ENCODE measurements at places on chromosomes 1 and 21.
A peak's percentile ranks its signal among the peaks of the same experiment; 100 is the strongest.

GRCh38 chr1:53737648-53738204 lies 1.2 kb downstream of the GLIS1 start:
- peaks cover 36% of the 10 kb centered on the region for H3K4me1 ChIP-seq
- no peak for DNase-seq
- no peak overlapping the region for H3K27ac ChIP-seq
- H3K4me3 ChIP-seq, result peak overlapping the region; percentile 78
- peaks cover under 1% of the 10 kb centered on the region for H3K36me3 ChIP-seq

- no peak overlapping the region for H3K27ac ChIP-seq
- H3K36me3 ChIP-seq, result no peaks in the 10 kb centered on the region
- no peak overlapping the region for H3K4me3 ChIP-seq
- no peaks in the 10 kb centered on the region for H3K4me1 ChIP-seq
- DNase-seq, result no peak
These were observed 16.7 kb downstream of the NMNAT1 start for GRCh38 chr1:9960011-9960410.

DNA sequence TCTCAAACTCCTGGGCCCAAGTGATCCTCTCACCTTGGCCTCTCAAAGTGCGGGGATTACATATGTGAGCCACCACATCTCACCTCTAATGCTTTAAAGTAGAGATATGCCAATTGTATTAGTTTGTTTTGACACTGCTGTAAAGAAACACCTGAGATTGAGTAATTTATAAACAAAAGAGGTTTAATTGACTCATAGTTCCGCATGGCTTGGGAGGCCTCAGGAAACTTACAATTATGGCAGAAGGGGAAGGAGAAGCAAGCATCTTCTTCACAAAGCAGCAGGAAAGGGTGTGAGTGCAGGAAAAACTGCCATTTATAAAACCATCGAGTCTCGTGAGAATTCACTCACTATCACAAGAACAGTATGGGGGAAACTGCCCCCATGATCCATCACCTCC lies 3.5 kb upstream of the MYCL start:
- H3K4me1 ChIP-seq, result no peaks in the 10 kb centered on the region
- DNase-seq, result no peak
- peaks cover 26% of the 10 kb centered on the region for H3K27me3 ChIP-seq
- no peaks in the 10 kb centered on the region for H3K36me3 ChIP-seq
- no peak overlapping the region for H3K4me3 ChIP-seq

- peaks cover 5% of the 10 kb centered on the region for H3K4me1 ChIP-seq
- DNase-seq, result no peak
- H3K36me3 ChIP-seq, result no peaks in the 10 kb centered on the region
- no peak overlapping the region for H3K4me3 ChIP-seq
These were observed 4.3 kb downstream of the TP73 start for GRCh38 chr1:3656450-3657095.

DNA sequence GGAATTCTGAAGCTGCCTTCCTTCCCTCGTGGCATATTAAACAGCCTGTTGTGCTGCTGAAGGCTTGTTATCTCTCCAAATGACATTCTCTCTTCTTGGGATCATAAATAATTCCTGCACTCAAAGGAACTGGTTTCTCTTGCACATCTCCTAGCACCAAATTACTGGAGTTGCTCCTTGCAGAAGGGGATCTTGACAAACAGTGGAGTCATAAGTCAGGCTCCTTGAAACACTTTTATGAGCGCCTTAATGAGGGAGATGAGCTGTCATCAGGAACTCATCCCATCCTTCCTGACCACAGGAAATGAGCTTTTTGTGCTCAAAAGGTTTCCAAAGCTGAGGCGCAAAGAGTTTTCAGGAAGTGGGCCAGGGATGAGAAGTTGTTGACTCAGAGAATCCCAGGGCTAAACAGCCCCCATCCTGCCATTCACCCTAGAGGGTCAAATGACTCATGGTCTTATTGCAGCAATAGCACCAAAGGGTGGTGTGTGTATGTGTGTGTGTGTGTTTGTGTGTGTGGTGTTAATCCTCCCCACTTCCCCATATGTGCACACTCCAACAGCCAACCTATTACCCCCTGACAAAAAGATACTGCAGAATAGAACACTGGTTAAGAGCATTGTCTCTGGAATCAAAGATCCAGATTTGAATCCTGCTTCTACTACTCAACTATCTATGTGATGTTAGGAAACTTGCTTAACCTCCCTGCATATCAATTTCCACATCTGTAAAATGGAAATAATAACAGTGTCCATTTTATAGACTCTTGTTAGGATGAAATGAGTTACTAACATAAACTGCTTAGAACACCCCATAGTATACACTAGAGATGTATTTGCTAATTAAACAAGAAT lies 2.8 kb upstream of the PHC2 start:
- H3K27ac ChIP-seq, result peak overlapping the region; percentile 21
- no peaks in the 10 kb centered on the region for H3K27me3 ChIP-seq
- no peak for DNase-seq
- H3K4me3 ChIP-seq, result no peak overlapping the region

DNA sequence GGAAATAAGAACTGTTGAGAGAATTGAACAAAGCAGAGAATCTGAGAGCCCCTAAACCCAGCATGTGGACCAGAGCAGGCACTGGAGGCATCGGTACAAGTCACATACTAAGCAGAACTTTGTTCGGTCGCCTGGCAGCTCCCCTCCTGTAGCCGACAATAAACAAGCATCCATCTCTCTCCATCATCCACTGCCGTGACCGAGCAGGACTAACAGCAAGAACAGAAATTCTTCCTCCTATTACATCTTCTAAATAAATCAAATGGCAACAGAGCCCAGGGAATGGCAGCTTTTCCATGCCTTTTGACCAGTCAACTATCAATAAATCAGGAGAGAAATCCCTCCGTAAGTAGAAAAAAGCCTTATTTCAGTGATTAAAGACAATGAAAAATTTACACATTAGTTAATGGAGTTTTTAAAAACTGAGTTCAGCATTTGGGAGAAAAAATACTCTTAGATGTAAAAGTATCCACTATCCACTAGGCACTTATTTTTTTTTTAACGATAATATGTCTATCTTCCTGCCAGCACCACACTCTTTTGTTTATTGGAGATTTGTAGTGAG lies 36.5 kb downstream of the PTPN14 start:
- H3K27ac ChIP-seq, result peak overlapping the region; percentile 23
- no peak for DNase-seq
- no peaks in the 10 kb centered on the region for H3K27me3 ChIP-seq
- H3K4me1 ChIP-seq, result peaks cover 34% of the 10 kb centered on the region
- H3K4me3 ChIP-seq, result peak overlapping the region; percentile 56
- H3K36me3 ChIP-seq, result peaks cover 9% of the 10 kb centered on the region

DNA sequence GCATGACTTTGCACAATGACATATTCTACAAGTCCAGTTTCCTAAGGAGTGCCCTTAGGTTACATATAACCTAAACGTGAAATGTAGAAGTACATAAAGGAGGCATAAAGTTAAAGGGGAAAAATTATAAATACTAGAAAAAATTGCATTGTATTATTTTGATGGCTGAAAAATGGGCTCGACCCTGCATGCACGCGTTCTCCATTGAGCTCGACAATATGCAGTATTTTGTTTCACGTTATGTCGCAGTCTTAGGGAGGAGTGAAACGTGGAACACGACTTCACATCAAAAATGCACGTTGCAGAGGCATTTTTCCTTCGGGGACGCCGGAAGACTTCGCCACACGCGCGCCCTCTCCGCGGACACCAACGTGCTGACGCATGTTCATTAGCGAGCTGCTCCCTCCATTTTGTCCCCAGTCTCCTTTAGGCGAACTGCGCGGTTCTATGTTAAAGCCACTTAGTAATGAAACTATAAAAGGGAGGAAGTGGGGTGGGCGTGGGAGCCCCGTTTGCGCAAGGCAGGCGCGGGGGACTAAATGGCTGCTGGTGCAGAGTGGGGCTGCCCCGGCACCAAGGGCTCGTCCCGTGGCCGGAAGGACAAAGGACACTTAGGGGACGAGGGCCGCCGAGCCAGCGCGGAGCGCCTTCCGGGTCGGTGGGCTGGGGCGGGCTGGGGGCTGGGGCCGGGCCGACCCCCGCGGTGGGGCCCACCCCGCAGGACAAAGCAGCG lies 749 bp upstream of the COX20 start:
- H3K4me1 ChIP-seq, result peaks cover 26% of the 10 kb centered on the region
- no peaks in the 10 kb centered on the region for H3K27me3 ChIP-seq
- H3K36me3 ChIP-seq, result peaks cover 15% of the 10 kb centered on the region

DNA sequence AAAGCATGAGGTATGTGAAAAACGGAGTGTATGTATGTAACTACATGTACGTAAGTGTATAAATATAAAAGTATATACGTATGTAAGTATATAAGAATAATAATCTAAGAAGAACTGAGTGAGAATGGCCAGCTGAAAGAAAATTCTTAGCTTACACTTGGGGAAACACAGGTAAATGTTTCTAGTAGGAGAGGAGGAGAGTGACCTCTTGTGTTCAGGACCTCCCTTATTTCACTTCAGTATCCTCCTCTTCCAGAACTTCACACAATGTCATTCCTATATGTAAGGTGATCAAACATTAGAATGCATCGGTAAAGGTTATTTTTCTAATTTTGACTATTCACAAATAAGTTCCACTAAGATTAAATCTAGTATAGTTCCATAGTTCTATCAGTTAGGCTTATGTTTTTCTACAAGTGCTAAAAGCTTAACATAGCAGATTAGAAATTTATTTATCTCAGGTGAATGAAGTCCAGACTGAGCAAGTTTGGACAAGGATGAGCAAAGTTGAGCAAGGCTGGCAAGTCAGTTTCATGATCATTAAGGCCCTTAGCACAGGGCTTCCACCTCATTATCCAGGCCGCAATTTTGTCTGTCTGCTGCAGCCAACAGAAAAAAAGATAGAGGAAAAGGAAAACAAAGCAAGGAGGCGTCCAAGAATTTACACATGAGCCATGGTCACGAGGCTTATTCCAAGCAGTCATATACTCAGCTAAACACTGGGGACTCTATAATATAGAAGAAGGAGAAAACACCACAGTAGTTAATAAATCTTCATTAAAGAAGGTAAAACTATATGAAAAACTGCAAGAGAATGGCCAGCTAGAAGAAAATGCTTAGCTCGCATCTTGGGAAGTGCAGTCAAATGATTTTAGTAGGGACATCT lies 7.1 kb upstream of the MROH9 start:
- H3K27me3 ChIP-seq, result no peaks in the 10 kb centered on the region
- H3K36me3 ChIP-seq, result no peaks in the 10 kb centered on the region
- no peak for DNase-seq
- H3K27ac ChIP-seq, result no peak overlapping the region
- H3K4me1 ChIP-seq, result peaks cover 7% of the 10 kb centered on the region
- no peak overlapping the region for H3K4me3 ChIP-seq

- H3K27me3 ChIP-seq, result no peaks in the 10 kb centered on the region
- no peak overlapping the region for H3K27ac ChIP-seq
- no peak overlapping the region for H3K4me3 ChIP-seq
- H3K4me1 ChIP-seq, result peaks cover 23% of the 10 kb centered on the region
These were observed 284.4 kb downstream of the VAV3 start for GRCh38 chr1:107680579-107680985.

- no peak overlapping the region for H3K4me3 ChIP-seq
- peaks cover 23% of the 10 kb centered on the region for H3K4me1 ChIP-seq
- H3K27me3 ChIP-seq, result peaks cover 5% of the 10 kb centered on the region
- no peak overlapping the region for H3K27ac ChIP-seq
- DNase-seq, result no peak
These were observed 61.6 kb downstream of the PTPRC start for GRCh38 chr1:198700396-198700795.

DNA sequence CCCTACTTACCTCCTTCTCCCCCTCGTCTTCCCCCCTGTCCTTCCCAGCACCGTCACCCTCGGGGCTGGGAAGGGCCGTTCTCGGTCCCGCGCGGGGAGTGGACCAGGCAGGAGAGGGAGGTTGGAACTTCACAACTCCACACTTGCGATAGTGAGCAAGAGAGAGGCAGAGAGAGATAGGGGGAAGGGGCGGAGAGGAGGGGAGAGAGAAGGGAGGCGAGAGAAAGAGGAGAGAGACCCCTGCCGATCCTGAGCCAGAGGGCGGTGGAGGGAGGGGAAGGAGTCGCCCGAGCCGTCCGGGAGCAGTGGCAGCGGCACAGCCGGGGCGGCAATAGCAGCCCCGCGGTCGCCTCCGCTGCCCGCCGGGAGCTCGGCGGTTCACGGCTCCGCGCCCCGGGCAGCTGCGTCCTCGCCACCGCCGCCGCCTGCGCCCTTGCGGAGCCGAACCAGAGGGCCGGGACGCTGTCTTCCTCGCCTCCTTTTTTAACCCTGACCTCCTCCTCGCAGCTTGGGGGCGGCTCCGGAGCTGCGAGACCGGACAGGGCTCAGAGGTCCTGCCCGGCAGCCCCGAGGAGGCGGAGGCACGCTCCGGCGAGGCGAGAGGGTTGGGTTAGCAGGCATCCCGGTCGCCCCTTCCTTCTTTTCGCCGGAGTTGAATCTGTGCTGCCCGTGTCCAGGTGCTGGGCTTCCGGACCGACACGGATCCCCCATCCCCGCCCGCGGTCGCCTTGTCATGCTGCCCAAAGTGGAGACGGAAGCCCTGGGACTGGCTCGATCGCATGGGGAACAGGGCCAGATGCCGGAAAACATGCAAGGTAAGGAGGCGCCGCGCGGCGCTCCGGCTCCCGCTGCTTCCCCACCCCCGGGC lies 11.7 kb downstream of the NR5A2 start:
- H3K27me3 ChIP-seq, result peaks cover 46% of the 10 kb centered on the region
- peaks cover 39% of the 10 kb centered on the region for H3K4me1 ChIP-seq
- no peaks in the 10 kb centered on the region for H3K36me3 ChIP-seq
- no peak overlapping the region for H3K27ac ChIP-seq
- H3K4me3 ChIP-seq, result peak overlapping the region; percentile 87
- DNase-seq, result peak; percentile 69

DNA sequence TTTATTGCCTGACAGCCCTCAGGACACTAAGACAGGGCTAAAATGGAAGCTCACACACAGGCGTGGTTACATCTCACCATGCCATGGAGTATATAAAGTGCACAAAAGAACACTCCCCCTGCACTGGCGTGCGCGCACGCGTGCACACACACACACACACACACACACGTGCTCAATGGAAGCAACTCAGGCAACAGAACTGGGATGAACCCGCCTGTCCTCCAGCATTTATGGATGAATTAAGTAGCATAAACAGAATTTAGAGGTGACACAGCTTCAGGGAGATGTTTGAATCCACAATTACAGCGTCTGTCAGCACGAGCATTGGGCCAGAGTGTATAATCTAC lies 146.5 kb upstream of the COA6 start:
- H3K27me3 ChIP-seq, result peaks cover 43% of the 10 kb centered on the region
- no peaks in the 10 kb centered on the region for H3K36me3 ChIP-seq
- H3K4me1 ChIP-seq, result peaks cover 16% of the 10 kb centered on the region
- no peak for DNase-seq
- H3K27ac ChIP-seq, result no peak overlapping the region

DNA sequence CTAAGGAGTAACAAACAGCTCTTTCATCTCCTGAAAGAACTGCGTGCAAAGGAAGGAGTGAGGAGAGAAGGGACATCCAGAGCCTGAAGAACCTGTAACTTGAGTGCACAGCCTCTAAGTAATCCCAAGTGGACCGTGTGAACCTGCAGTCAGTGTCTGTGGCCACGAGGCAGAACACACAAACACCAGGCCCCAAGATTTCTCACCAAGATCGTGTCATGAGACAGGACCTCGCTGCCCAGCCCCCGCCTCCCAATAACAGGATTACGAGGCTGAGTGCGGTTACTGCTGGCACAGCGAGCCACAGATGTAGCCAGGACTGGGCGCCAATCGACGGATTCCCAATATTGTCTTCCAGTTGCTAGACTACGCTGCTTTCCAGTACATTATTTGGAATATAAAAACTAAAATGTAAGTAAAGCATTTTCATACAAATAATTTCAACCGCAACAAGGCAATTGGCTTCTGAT lies 101.3 kb upstream of the SLC25A33 start:
- H3K27me3 ChIP-seq, result no peaks in the 10 kb centered on the region
